ENCODE measurements at places on chromosomes 5 and 9.
A peak's percentile ranks its signal among the peaks of the same experiment; 100 is the strongest.

- no peak for DNase-seq
These were observed 88.6 kb upstream of the GAS1 start for GRCh38 chr9:87035879-87036278.

DNA sequence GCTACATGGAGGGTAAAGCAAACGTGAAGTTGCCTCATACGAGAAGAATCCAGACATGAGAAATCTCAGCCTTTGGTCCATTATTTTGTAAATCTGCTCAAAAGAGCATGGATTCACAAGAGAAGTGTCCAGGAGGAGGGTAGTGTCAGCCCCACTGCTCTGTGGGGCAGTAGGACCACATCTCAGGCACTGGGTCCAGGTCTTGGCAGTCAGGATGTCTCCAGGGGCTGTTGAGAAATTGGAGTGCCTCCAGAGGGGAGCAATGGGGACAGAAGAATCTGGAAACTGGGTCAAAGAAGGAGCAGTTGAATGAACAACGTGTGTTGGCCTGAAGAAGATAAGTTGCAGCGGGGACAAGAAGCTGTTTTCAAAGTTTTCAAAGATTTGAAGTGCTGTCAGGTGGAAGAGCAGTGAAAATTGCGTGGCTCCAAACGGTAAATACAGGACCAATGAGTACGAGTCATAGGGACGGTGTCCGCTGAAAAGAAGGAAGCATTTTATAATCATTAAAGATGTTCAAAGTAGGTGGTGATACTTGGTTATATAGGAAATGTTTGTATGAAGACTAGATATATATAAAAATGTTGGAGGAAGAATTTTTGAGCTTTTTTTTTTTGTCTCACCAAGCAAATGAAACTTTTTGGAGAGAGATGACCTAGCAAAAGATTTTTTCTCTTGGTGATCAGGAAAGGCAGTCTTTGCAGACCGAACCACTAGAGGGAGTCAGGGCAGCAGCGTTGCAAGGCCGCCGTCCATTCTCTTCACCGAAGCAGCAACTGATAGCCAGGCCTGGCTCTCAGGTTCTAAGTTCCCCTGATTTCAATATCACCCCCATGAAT lies 57.1 kb upstream of the ZBED3 start:
- DNase-seq = peak; percentile 9

GRCh38 chr9:72858089-72858912 lies 94.6 kb downstream of the ALDH1A1 start:
- DNase-seq = no peak

GRCh38 chr9:2919347-2919746 lies 75.5 kb upstream of the PUM3 start:
- no peak for DNase-seq

DNA sequence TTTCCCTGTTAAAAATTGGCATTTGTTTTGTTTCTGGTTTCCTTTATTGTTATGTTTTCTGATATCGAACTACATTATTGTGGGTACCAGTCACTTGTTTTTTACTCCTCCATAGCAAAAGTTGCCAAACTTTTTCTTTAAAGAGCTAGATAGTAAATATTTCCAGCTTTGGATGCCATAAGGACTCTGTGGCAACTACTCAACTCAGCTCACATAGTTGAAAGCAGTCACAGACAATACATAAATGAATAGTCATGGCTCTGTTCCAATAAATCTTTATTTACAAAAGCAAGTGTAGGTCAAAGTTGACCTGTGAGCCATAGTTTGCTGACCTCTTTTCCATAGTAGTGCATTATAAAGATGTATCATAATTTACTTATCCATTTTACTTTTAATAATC lies 305.0 kb downstream of the RASEF start:
- DNase-seq = no peak

DNA sequence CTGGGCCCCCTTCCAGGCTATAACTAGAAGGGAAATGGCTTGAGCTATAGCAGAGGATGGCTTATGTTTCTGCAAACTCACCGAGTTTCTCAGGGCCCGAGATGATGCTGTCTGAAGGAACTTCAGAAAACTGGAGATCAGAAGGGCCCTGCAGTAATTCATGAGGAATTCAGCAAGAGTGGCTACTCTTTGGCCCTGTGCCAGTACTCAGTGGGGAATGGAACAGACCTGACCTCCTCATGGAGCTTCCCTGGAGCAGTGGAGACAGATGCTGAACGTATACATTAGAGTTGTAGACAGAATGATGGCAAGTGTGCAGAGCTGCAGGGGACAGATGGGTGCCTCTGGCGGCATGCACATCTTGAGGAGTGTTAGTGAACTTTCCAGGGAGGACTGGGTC lies 17.3 kb upstream of the SMIM32 start:
- DNase-seq = no peak

DNA sequence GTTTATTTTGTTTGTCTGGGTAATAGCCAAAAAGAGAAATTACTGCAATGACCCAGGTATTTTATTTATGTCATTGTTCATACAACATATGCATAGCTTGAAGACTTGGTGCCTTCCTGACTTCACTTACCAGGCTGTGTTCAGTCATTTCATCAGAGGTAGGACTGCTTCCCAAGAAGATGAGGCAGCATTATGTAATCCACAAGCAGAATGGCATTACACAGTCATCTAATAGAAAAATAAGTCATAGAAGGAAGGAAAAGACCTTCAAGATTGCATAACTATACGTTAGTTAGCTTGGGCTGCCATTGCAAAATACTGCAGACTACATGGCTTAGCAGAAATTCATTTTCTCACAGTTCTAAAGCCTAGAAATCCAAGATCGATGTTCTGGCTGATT lies 167.5 kb downstream of the NMUR2 start:
- no peak for DNase-seq

- DNase-seq = no peak
These were observed 485.8 kb downstream of the SEMA5A start for GRCh38 chr5:9059920-9060691.

DNA sequence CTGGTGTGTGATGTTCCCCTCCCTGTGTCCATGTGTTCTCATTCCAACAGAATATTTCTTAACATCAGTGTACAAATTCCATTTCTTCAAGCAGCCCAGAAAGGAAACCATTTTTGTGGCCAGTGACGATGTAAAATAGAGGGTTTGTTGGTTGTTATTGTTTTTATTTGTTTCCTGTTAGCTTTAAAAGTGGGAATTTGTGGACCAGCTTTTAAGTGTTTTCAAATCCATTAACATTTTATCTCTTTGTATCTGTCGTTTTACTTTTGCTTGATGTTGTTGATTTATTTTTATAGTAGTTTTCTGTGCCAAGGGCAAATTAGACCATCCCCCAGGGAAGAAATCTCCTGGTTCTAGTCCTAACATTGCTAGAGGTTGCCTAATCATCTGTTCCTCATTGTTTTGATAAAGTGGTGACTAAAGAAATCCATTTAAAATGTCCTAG lies 100.0 kb downstream of the GDNF start:
- DNase-seq = no peak

All from stimulated activated CD4-positive, alpha-beta T cell treated with anti-CD3 and anti-CD28 coated beads, Interleukin-1b, Interleukin-23, amount 100 ng/mL, for 1 hour (primary cell).